ENCODE measurements at places on chromosomes 2 and 18. TPM values are rescaled to one million over a fixed set of nuclear protein-coding genes. Genes with fewer than 3 reads are reported as not detected.

- no peak for DNase-seq
Measured at GRCh38 chr18:59428018-59428417, 69.0 kb upstream of the LMAN1 start.

- DNase-seq, result no peak
Measured at GRCh38 chr2:112793449-112793978, 9.2 kb upstream of the IL1A start.

GRCh38 chr2:110881908-110882307 lies 149.5 kb downstream of the ACOXL start:
- no peak for DNase-seq

GRCh38 chr18:22272242-22272641 lies 102.9 kb downstream of the GATA6 start:
- no peak for DNase-seq

GRCh38 chr2:229314117-229314516 lies 43.0 kb upstream of the PID1 start:
- DNase-seq, result no peak

DNA sequence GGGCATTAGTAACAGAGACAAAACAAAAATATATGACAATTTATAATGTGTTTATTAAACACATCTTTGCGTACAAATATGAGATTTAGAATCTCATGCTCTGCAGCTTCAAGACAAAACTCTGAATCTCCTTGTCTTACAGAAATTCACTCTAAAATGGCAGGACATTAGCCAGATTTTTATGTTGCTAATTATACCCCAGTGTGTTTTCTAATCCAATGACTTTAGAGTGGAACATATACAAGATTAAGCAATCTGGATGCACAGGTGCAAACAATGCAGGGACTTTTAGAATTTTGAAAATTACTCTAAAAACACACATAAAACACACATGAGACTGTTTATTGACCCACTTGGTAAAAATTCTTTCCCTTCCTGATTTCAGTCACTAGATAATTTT lies 85.9 kb downstream of the CALCRL start:
- no peak for DNase-seq

DNA sequence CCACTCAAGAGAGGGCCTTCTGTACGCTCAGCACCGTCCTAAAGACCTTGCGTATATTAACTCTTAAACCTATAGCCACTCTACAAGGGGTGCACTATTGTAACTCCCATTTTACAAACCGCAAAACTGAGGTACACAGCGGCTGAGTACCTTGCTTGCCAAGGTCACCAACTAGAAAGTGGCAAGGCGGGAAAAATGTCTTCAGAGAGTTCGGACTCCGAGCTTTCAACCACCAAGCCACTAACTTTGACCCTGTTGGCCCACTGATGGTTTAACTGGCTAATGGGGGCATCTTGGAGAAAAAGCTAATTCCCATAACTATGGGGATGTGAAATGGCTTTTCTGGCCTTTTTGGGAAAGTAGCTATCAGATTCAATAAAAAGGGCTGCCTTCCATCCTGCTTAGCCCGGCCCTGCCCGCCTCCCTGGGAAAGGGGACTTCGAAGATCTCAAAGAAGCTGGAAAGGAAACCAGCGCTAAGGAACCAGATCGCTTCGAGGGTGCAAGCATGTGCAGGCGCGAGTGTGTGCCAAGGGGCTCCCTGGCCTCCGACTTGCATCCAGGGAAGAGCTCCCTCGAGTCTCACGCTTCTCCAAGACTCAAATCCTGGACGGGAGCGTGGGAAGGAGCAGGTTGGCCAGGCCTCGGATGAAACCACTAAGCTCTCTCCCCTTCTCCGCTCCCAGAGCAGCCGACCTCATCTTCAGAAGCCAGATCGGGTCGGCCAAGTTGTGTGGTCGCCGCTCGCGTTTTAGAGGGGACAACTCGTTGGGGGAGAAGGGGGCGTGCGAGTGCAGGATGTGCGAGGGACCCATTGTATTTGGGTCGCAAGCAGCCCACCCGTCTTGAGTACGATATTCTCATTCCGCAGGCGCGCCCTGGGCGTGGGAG lies 2.2 kb upstream of the SP5 start:
- no peak for DNase-seq

DNA sequence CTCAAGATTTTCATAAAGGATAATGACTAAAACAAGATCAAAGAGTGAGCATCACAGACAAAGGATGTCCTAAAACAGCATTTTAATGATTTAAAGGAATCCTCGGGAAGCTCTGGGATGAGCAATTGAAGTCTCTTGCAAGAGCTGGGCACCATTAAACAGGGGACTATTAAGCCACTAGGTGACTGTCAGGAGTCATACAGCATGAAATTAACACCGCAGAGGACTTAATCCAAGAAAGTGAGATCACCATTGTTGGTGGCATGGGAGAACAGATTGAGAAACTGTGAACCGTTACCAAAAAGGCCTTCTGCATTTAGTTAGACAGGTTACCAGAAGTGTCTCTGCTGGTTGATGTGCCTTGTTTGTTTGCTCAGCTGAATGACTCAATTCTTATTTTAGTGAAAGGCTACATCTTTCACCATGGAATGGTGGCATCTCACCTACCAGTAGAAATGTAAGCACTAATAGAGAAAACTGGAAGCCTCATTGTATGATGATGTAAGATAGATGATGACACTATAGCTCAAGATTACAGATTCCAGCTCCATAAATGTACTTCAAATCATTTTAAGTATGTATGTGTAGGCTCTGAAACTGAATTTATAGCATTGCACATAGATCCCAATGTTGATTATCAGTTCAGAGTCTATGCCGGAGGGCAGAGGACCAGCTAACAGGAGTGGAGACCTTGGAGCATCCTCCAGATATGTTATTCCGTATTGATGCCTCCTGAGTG lies 427.6 kb downstream of the SUCLG1 start:
- DNase-seq, result no peak

DNA sequence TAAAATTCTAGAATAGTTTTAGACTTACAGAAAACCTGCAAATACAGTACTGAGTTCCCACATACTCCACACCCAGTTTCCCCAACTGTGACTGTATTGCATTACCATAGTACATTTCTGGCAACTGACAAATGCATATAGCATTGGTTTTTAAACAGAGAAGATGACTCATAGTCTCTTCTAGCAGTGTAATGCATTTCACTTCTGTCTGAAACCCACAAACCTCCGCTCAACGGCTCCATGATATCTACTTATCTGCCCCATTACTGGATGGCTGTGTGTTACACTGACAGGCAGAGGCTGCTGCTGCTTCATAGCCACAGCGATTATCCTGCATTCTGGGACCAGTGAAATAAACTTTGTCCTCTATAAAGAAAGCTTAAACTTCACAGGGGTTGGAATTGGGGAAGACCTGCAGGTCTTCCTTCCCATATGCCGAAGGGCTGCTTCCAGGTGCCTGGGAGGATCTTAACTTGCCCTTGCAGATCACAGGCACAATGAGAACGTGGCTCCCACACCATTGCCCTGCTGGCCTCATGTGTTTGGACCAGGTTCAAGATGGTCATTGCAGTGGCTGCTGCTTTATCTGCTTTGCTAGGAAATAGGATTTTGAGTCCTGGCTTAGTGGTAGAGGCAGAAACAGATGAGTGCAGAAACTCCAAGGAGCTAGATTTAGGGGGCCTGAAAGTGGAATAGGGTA lies 742.6 kb upstream of the HS6ST1 start:
- no peak for DNase-seq

- no peak for DNase-seq
Measured at GRCh38 chr2:81991282-81991681, 1686.7 kb upstream of the LRRTM1 start.

- no peak for DNase-seq
Measured at GRCh38 chr18:45510656-45511055, 104.6 kb upstream of the SLC14A2 start.

- DNase-seq, result no peak
Measured at GRCh38 chr2:217552081-217552480, 450.7 kb downstream of the TNS1 start.

DNA sequence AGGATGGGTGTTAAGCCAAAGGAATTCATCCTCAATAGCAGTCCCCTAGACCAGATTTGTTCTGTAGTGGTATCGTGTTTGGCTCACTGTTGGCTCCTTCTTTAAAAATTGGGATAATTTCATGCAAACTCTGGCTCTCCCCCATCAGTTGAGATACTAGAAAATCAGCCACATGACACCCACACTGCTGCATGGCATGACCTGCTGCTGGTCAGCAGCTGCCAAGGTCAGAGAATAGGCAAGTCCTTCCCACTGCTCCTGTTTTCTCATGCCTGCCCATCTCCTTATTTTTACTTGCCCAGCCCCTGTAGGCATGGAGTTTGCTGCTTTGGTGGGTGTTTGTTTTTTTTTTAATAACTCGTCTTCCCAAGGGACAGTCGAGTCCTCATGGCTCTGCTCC lies 1.0 kb upstream of the SNRNP200 start:
- DNase-seq, result no peak

- no peak for DNase-seq
Measured at GRCh38 chr2:43125090-43125998, 101.1 kb downstream of the ZFP36L2 start.

DNA sequence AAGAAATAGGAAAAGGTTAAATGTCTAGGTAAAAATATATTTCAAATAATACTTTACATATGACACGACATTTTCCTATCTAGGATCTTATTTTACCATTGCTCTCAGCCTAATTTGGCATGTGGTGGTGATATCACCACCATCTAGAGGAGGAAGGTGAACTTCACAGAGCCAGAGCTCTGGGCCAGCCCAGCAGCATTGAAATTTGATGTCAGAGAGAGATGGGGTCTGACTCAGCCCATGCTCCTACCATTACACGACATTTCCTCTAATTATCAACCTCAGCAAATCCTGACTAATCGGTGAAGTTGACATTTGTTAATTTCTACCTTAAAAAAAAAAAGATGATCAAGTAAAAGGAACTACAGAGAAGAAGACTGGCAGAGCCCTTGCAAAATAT lies 42.3 kb downstream of the LRRTM4 start:
- DNase-seq, result no peak

DNA sequence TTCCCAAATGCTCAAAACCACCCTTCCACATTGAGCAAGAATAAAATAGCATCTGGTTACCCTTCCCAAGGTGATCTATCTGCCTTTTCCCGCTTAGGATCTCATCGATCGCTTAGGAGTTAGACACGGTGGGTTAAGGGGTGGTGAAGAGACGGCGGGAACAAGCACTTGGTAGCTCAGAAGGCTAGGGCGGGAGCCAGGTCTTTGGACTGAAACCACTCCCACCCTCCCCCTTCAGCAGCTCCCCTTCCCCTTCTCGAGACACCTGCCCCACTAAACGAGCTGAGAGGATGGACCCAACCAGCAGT lies 513 bp downstream of the THOC1 start:
- DNase-seq, result no peak

- DNase-seq, result no peak
Measured at GRCh38 chr18:48142994-48143393, 212.5 kb upstream of the SMAD2 start.

The CD8B2 gene
- total RNA-seq, result not detected

The C1D gene
- total RNA-seq, result 14.6 TPM

The POTEC gene
- not detected for total RNA-seq

The AQP4 gene
- not detected for total RNA-seq

The RMND5A gene
- total RNA-seq, result 28.4 TPM

The L3MBTL4 gene
- 0.27 TPM for total RNA-seq

The IL1F10 gene
- total RNA-seq, result not detected
